Liver (tissue), 10 donors: ENCODE measurements at places on chromosomes 3 and 15.

GRCh38 chr15:71812966-71813722 is 2.8 kb downstream of the NR2E3 start:
- H3K4me1 ChIP-seq = no peaks in the 10 kb centered on the region
- H3K27ac ChIP-seq = no peak overlapping the region
- H3K36me3 ChIP-seq = no peaks in the 10 kb centered on the region
- peaks cover 4% of the 10 kb centered on the region for H3K27me3 ChIP-seq
- no peak for DNase-seq
- no peak overlapping the region for H3K4me3 ChIP-seq

- peaks cover 2% of the 10 kb centered on the region for H3K36me3 ChIP-seq
- H3K4me3 ChIP-seq = no peak overlapping the region
- peak overlapping the region; percentile 33 for H3K27ac ChIP-seq
- DNase-seq = no peak
- H3K4me1 ChIP-seq = peaks cover 95% of the 10 kb centered on the region
- H3K27me3 ChIP-seq = no peaks in the 10 kb centered on the region
These were observed 19.5 kb downstream of the SIAH2 start for GRCh38 chr3:150743508-150743907.

- no peaks in the 10 kb centered on the region for H3K27me3 ChIP-seq
- DNase-seq = no peak
- no peak overlapping the region for H3K4me3 ChIP-seq
- no peak overlapping the region for H3K27ac ChIP-seq
- no peaks in the 10 kb centered on the region for H3K4me1 ChIP-seq
- no peaks in the 10 kb centered on the region for H3K36me3 ChIP-seq
These were observed 23.3 kb downstream of the CFAP161 start for GRCh38 chr15:81157195-81157938.

DNA sequence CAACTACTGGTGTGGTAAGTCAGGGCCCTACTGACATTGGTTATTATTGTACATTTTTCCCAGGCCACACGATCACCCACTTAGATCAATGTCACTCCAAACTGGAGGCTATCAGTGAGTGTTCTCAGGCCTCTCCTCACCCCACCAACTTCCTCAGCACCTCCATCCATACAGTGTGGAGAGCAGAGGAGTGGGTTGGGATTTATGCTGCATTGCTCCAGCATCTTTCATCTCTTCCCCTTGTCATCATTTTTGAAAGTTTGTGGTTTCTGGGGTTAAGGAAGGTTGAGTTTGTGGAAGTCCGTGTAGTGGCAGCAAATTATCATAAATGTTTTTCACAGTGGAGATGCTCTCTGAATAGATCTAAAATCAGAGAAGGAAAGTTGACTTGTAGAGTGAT is 60.2 kb downstream of the TLNRD1 start:
- no peak overlapping the region for H3K27ac ChIP-seq
- no peak for DNase-seq
- no peaks in the 10 kb centered on the region for H3K27me3 ChIP-seq
- H3K4me3 ChIP-seq = no peak overlapping the region

GRCh38 chr3:151635905-151636304 is 97.8 kb upstream of the AADACL2 start:
- H3K27ac ChIP-seq = no peak overlapping the region
- DNase-seq = no peak
- no peaks in the 10 kb centered on the region for H3K36me3 ChIP-seq
- H3K4me3 ChIP-seq = no peak overlapping the region
- H3K4me1 ChIP-seq = no peaks in the 10 kb centered on the region
- no peaks in the 10 kb centered on the region for H3K27me3 ChIP-seq

DNA sequence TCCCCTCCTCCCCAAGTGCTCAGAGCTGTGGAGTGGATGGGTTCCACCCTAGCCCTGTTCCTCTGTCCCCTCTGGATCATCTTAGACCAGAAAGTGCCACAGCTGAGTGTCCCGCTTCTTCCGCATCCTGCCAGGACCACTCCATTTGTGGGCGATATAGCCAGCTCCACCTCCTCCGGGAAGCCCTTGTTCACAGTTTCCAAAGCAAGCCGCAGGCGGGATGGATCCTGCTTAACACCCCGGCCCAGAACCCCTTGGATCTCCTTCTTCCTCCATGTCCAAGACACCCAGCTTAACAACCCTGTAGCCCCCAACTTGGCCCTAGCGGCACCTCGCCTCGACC is 490 bp upstream of the ALAS1 start:
- no peaks in the 10 kb centered on the region for H3K27me3 ChIP-seq
- no peak for DNase-seq
- peak overlapping the region; percentile 83 for H3K27ac ChIP-seq
- peaks cover 18% of the 10 kb centered on the region for H3K4me1 ChIP-seq
- H3K36me3 ChIP-seq = peaks cover 4% of the 10 kb centered on the region
- peak overlapping the region; percentile 74 for H3K4me3 ChIP-seq

- no peak overlapping the region for H3K27ac ChIP-seq
- no peaks in the 10 kb centered on the region for H3K36me3 ChIP-seq
- H3K4me3 ChIP-seq = no peak overlapping the region
- no peak for DNase-seq
These were observed 414.4 kb upstream of the ALCAM start for GRCh38 chr3:104952146-104952972.

GRCh38 chr3:82145742-82146141 is 384.3 kb upstream of the GBE1 start:
- H3K36me3 ChIP-seq = no peaks in the 10 kb centered on the region
- H3K4me1 ChIP-seq = no peaks in the 10 kb centered on the region
- H3K27ac ChIP-seq = no peak overlapping the region
- DNase-seq = no peak
- no peak overlapping the region for H3K4me3 ChIP-seq
- no peaks in the 10 kb centered on the region for H3K27me3 ChIP-seq
